Iris pigment epithelial cell (primary cell): ENCODE measurements at places on chromosomes 6 and 20.

- DNase-seq, result no peak
Observed at GRCh38 chr20:3382836-3383235, 24.6 kb downstream of the DNAAF9 start.

DNA sequence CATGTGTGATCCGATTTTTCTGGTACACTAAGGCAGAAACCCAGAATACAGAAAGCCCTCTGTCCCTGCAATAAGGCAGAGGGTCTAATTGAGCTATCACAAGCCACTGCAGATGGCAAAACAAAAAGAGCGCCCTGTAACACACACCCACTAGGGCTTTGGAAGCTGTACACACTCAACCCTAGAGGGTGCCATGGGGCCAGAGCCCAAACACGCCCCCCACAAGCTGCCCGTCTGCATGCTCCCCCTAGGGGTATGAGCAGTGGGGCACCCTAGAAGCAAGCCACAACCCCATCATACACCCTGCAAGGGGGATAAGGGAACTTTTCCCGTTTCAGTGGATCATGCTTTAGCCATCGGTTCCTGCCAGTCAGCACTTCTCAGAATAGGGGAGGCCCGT is 62.2 kb upstream of the PDE10A start:
- no peak for DNase-seq

DNA sequence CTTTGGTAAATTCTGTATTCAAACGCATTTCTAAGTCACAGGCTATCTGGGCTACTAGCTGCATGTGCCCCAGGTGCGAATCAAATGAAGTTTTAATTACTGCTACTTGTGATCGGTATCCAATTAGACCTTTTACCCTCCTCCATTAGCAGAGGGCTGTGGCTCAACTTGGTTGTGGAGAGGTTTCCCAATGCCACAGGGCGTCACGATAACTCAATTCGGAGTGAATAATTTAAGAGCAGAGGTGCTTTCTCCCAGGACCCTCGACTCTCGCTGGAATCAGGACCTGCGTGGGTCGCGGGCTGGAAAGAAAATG is 640 bp downstream of the SAYSD1 start:
- no peak for DNase-seq

GRCh38 chr20:57713505-57713903 is 3.7 kb upstream of the PMEPA1 start:
- no peak for DNase-seq

GRCh38 chr20:34859826-34860545 is 12.7 kb downstream of the GGT7 start:
- no peak for DNase-seq

GRCh38 chr20:63492518-63492917 is 6.4 kb downstream of the EEF1A2 start:
- DNase-seq, result no peak

GRCh38 chr20:25273046-25273445 is 25.2 kb downstream of the PYGB start:
- DNase-seq, result no peak

DNA sequence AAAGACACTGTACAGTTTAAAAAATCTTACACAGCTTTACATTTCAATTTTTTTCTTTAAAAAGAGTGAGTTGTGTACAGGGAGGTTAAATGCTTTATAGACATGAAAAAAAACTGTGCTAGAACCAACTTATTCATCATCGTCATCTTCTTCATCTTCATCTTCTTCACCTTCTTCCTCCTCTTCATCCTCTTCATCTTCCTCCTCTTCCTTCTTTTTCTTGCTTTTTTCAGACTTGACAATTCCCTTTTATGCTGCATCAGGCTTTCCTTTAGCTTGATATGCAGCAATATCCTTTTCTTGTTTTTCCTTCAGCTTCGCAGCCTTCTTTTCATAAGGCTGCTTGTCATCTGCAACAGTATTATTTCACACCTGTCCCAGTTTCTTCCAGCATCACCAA is 34.3 kb upstream of the TMEM30A start:
- no peak for DNase-seq

GRCh38 chr20:1401451-1401907 is 8.6 kb upstream of the FKBP1A start:
- DNase-seq, result no peak

DNA sequence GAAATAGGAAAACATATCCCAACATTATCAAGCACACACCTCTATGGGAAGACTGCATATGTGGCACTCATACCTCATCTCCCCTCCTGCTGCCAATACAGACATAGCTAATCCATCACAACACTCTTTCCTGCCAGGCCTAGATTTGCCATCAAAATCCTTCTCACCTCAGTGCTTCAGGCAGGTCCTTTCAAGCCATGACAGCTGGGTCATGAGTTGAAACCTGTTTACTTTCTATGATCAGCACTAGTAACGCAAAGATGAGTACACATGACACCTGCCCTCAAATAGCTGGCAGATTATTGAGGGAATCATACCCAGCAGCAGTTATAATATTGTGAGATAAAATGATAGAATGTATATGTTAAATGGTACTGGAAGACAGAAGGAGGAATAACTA is 183.1 kb downstream of the AIG1 start:
- no peak for DNase-seq

GRCh38 chr6:45959534-45960145 is 56.0 kb downstream of the CLIC5 start:
- DNase-seq, result peak; percentile 63

- DNase-seq, result no peak
Observed at GRCh38 chr6:13368731-13369115, 40.4 kb upstream of the TBC1D7 start.

DNA sequence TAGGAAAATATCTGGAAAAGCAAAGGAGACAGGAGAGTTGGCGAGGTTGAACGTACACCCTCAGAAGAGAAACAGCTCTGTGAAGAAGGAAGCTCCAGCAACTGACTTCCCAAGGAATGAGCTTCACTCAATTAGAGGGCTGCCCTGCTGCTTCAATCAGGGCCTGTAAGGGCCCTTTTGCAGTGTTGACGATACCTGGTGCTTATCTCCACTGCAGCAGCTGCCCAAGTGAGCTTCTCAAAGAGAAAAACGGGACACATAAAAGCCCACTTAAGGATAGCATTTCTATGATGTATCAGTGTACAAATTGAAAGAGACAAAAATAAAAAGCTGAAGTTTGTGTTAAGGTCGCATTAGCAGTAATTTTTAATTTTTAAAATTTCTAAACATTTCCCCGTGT is 16.4 kb downstream of the SEC63 start:
- DNase-seq, result no peak
